ENCODE measurements at places on chromosomes 6 and 20.
A peak's percentile ranks its signal among the peaks of the same experiment; 100 is the strongest.

DNA sequence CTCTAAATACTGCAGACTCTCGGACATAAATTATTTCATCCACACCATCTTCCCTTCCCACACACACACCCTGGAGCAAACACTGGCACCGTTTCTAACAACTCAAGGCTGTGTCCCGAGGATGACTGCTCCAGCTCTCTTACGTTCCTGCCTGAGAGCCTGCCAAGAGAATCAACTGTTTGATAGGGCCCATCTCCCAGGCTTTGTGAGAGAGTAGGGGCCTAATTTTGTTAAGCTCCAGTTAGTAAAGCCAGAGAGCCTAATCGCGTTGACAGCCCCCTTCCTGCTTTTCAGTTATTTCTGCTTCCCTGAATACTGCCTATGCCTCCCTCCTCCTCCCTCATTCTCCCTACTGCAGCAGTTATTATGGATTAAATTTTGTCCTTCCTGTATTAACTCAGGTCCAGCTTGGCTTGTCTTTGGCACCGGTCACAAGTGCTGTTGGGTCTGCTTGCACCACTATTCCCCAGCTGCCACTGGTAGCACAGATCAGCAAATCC, 118.1 kb upstream of the TMEM181 start:
- DNase-seq, result no peak

- DNase-seq, result peak; percentile 61
Observed at GRCh38 chr6:129490521-129491255, 219.3 kb downstream of the ARHGAP18 start.

DNA sequence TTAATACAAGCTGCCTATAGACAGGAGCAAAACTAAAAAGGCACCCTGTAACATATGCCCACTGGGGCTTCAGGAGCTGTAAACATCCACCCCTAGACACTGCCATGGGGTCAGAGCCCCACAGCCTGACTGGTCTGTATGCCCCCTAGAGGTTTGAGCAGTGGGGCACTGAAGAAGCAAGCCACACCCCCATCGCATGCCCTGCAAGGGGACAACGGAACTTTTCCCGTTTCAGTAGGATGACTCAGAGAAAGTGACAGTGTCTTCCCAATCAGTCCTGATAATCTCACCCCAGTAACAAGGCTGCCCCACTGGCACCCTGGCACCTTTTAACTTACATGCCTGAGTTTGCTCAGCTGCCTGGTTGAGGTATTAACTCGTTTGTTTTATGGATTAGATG, 35.9 kb downstream of the BEND3 start:
- no peak for DNase-seq

GRCh38 chr6:105753620-105754211, 332.4 kb upstream of the PRDM1 start:
- no peak for DNase-seq

- no peak for DNase-seq
Observed at GRCh38 chr20:11375335-11375734, 542.4 kb upstream of the BTBD3 start.

GRCh38 chr6:53834132-53834531, 39.3 kb downstream of the LRRC1 start:
- DNase-seq, result no peak

GRCh38 chr6:123594776-123595175, 42.0 kb downstream of the TRDN start:
- DNase-seq, result no peak

DNA sequence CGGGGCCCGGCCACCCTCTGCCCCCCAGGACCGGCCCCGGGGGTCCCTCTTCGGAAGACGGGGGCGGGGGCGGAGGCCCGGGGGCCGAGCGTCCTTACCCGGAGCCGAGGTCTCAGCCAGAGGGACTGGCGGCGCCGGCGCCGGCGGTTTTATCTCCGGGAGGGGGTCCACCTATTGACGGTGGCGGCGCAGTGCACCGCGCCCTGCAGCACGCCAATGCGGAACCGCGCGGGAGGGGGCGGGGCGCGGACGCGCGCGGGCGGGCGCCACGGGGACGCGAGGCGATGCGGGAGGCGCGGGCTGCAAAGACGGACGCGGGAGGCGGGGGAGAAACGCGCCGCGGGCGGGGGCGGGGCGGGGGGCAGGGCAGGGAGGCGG, at the start of gene EEF1A2:
TSS of gene EEF1A2 (minus strand) at position 124 of the 378 bp plus-strand sequence. CDS start 1,320 bp downstream, outside the sequence.
- DNase-seq, result peak; percentile 53

DNA sequence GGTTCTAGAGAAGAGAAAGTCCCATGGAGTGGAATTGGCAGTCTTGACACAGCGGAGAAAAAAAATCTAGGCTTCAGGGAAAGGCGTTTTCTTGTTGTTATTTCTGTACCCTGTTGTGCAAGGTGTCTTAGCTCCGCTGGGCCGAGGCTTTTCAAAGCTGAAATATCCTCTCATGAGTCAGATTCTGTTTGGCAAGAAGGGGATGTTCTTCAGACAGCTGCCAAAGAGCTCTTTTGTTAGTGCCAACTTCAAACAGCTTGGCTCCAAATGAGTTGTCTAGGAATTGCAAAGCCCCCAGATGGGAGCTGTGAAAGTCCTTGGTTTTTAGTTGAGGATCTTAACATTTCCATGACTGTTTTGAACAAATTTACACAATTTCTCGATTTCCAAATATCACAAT, 45.6 kb downstream of the LRRN4 start:
- no peak for DNase-seq

Data from T-helper 22 cell (primary cell).